Kidney (tissue), 22 donors: ENCODE measurements at places on chromosomes 2 and 18. TPM values are rescaled to one million over a fixed set of nuclear protein-coding genes. Genes with fewer than 3 reads are reported as not detected.

PDE1A gene
- 70.5 TPM for total RNA-seq

DNA sequence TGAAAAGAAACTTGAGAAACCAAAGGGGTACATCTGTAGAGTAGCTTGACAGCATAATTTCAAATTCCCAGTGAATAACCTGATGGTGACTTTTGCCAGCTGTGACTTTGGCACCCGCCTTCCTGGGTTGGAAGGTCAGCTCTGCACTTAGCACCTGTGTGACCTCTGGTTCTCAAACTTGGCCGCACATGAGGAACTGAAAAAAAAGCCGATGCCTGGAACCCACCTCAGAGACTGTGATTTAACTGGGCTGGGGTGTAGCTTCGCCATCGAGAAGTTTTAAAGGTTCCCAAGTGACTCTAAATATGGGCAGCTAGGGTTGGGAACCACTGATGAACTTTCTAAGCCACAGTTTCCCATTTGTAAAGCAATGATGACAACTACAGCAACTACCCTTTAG lies 6.5 kb downstream of the EFEMP1 start:
- DNase-seq = no peak

- no peak for DNase-seq
Measured at GRCh38 chr2:173028141-173028540, 47.5 kb upstream of the MAP3K20 start.

NAT8 gene
- 94.4 TPM for total RNA-seq

GRCh38 chr2:237259201-237259600 lies 154.8 kb downstream of the COL6A3 start:
- no peak for DNase-seq

GRCh38 chr2:67965246-67965645 lies 97.6 kb downstream of the C1D start:
- DNase-seq = no peak

- DNase-seq = no peak
Measured at GRCh38 chr18:73201940-73202339, 334.2 kb upstream of the NETO1 start.

- no peak for DNase-seq
Measured at GRCh38 chr2:198137733-198138132, 333.3 kb downstream of the PLCL1 start.

DNA sequence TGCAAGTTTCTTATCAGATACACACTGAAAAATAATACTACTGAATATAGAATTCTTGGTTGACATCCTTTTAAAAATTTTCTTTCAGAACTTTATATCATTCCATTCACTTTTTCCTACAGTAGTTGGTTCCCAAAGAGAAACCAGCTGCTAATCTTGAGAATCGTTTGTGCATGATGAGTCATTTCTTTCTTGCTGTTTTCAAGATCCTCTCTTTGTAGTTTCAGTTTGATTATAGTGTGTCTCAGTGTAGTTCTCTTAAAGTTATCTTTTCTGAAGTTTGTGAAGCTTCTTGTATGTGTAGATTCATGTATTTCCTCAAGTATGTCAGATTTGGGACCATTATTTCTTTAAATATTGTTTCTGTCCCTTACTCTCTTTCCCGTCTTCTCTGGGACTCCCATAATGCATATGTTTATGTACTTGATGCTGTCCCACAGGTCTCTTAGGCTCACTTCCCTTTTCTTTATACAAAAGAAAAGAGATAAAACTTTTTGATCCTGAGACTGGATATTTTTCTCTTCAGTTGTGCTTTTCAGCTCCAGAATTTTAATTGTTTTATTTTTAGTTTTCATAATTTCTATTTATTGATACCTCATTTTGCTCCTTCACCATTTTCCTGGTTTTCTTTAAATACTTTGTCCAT lies 801.0 kb downstream of the TDRD15 start:
- DNase-seq = no peak

TBR1 gene
- total RNA-seq = not detected

DNA sequence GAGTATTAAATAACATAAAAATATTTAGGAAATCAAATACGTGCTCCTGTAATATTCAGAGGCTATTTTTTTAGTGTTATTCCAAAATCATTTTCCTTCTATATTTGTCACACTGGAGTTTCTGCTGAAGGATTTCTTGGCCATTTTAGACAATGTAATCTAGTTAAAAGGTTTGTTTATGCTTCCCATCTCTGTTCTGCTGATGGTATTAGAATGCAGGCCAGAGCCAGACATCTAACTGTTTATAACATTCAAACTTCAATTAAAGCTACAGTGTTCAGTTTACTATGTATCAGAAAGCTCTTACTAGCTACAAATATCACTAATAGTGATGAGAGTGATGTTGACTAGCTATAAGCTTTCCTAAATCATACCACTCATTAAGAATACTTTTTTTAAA lies 7.9 kb downstream of the MBD5 start:
- no peak for DNase-seq

GRCh38 chr2:150165442-150165841 lies 322.0 kb downstream of the RND3 start:
- no peak for DNase-seq

TEX44 gene
- not detected for total RNA-seq

DNA sequence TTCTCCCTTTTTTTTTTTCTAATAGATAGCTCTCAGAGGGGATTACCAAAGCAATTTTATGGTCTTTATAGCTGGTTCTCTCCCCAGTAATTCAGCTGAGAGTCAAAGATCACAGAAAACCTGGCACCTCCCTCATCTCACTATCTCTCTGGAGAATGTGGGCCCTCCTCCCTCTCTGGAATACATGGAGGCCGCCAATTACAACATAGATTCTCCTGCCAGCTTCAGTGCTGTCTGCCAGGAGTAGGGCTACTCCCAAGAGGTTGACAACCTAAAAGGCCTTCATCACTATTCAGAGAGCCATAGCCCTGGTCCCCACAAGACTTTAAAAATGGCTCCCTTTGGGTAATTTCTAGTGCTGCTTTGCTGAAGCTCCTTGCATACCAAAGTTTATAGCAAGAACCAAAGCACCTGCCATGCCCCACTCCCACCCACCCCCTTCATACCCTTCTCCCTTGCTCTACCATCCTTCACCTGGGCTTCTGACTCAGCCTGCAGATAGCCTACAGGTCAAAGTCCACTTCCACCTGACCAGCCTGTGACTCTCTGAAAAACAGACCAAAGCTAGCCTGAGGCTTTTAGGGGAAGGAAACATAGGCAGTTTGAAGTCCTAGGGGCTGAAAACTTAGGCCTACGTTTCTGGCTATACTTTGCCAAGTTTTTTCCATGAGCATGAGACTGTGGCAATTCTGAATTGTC lies 472.3 kb downstream of the TNS1 start:
- no peak for DNase-seq

CFC1 gene
- total RNA-seq = not detected

DNA sequence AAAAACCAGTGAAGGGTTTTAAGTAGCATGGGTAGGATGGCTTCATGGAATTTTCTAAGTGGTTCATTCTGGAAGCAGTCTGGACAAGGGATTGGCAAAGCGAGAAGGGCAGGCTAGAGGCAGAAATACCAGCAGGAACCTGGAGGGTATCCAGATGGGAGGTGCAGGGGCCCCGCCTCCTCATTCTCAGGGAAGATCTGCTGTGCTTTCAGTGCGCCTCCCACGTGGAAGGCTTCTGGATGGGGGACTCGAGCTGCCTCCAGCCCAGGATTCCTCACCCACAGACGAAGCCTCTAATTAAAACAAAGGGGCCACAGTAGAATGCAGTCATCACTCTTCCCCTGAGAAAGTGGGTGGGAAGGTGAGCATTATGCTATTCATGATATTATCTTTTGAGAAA lies 79.8 kb downstream of the VSNL1 start:
- DNase-seq = no peak

GRCh38 chr2:104378853-104379374 lies 475.0 kb upstream of the POU3F3 start:
- no peak for DNase-seq

DNA sequence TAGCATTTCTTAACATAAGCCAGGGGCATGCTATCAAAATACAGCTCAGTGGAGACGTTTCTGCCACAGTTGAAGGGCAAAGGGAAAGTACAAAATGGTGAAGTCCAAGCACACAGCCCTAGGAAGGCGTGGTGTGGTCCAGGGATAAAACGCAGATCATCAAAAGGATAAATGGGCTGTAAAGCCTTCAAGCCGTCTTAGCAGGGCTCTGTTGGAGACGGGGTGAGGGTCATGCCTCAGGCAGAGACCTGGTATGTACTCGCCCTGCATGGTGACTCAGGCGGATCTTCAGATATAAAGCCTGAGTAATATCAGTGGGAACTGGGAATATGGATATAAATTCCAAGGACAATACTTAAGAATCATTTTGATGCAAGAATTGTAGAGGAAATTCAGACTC lies 61.2 kb downstream of the NGEF start:
- DNase-seq = peak; percentile 35

NEB gene
- total RNA-seq = 0.88 TPM

SOX11 gene
- total RNA-seq = 0.22 TPM

LOXHD1 gene
- total RNA-seq = 0.25 TPM

DNA sequence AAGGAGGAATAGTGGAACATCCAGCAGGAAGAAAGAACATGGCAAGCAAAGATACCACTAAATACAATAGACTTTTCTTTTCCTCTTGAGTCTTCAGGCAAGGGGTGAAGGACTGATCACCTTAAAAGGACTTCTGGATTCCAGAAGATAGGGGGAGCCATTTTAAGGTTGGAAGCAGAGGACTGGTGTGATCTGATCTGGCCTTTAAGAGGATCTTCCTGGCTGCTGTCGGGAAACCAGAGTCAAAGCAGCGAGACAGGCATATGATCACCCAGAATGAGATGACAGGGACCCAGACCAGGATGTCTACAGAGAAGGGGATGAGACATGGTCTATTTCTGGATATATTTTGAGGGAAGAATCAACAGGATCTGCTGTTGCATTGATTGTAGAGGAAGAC lies 558.0 kb downstream of the STK39 start:
- no peak for DNase-seq

GRCh38 chr2:62158444-62159121 lies 37.3 kb upstream of the B3GNT2 start:
- DNase-seq = no peak

ARHGAP15 gene
- 23.1 TPM for total RNA-seq

- no peak for DNase-seq
Measured at GRCh38 chr18:3867236-3867635, 417.3 kb downstream of the TGIF1 start.

DNA sequence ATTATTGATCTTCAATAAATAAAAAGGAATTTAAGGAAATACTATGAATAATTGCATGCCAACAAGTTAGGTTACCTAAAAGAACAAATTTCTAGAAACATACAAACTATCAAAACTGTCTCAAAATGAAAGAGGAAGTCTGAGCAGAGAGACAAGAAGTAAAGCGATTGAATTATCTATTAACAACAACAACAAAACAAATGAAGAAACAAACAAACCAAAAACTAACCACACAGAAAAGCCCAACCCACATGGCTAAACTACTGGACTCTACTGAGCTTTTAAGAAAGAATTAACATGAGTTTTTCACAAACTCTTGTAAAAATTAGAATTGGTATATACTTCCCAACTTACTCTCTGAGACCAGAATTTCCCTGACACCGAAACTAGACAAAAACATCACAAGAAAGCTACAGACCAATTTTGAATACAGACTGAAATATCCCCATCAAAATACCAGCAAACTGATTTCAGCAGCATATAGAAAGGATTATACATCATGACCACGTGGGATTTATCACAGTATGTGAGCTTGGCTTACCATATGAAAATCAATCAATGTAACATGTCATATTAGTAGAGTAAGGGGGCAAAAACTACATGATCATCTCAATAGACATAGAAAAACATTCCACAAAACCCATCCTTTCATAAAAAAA lies 16.6 kb upstream of the GALNT1 start:
- DNase-seq = no peak

LBX2 gene
- 2.5 TPM for total RNA-seq

KCNJ3 gene
- total RNA-seq = 3.6 TPM

DNA sequence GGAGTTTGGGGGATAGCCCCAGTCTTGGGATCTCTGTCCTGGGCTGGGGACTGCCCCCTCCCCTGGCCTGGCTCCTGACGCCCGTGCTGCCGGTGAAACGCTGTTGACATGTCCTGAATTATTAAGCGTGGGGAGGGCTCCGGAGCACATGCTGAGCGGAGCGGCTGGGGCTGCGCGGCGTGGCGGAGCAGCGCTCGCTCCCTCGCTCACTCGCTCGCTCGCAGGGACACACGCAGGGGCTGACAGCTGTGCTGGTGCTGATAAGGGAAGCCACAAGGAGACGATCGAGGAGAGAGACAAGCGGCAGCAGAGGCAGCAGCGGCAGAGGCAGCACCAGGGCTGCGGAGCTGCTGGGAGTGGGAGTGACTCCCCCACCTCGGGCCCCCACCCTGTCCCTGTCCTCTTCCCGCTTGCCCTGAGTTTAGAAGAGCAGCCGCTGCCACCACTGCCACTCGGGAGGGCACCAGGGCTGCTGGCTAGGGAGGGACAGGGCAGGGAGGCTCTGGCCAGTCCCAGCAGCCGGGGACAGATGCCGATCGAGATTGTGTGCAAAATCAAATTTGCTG lies at the start of gene ASIC4:
Gene ASIC4, plus strand, starts transcription at position 287 of the 566 bp plus-strand sequence. Its CDS starts 243 bp downstream, at position 530.
- peak; percentile 62 for DNase-seq

GRCh38 chr18:46953195-46953594 lies 35.8 kb downstream of the KATNAL2 start:
- no peak for DNase-seq

GRCh38 chr2:38262069-38262871 lies 114.8 kb downstream of the ATL2 start:
- DNase-seq = no peak

RNU2-63P gene
- total RNA-seq = 2.4 TPM

ZNF385B gene
- 10.9 TPM for total RNA-seq

- DNase-seq = no peak
Measured at GRCh38 chr2:46983065-46983801, 67.6 kb upstream of the MCFD2 start.

DNA sequence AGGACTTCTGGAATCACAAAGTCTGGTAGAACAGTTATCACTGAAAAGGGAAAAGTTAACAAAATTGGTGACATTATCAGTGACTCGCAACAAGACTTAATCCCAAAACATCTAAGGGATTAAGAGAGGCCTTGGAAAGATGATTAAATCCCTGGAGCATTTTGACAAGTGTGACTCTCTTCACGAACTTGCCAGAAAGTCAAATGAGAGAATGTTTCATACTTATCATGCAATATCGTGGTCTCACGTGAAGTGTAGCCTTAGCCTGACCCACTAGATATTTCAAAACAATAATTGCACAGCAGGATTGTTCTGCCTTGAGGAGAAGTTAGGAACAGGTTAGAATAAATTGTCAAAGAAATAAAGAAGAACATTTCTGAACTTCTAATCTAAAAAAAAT lies 104.5 kb downstream of the COL6A3 start:
- no peak for DNase-seq

GRCh38 chr2:160390544-160391455 lies 102.8 kb downstream of the RBMS1 start:
- no peak for DNase-seq

DNA sequence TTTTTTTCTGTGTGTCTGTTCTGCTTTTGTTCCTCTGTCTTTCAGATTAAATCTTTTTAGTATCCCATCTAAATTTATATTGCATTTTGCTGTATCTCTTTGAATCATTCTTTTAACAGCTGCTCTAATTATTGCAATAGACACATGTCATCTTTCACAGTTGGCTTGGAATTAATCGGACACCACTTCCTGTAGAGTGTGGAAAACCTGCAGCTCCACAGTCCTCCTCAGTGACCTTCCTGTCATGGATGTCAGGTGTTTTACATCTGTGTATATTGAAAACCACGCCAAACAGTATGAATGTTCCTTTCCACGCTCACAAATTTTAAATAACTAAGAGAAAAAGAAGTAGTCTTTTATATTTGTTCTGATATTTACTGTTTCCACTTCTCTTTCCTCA lies 135.3 kb downstream of the PXDN start:
- no peak for DNase-seq

GRCh38 chr2:120511536-120511935 lies 165.6 kb downstream of the INHBB start:
- no peak for DNase-seq

STK39 gene
- total RNA-seq = 27.1 TPM

- DNase-seq = no peak
Measured at GRCh38 chr2:191417746-191418145, 172.5 kb downstream of the MYO1B start.
